Activated CD4-positive, alpha-beta T cell treated with anti-CD3 and anti-CD28 coated beads, Interleukin-2, amount 10 ng/mL, durations not matched to agents 7 days and 5 days (primary cell): ENCODE measurements at places on chromosomes 3 and 15.

- no peak for DNase-seq
Measured at GRCh38 chr3:132160198-132160597, 125.4 kb upstream of the CPNE4 start.

DNA sequence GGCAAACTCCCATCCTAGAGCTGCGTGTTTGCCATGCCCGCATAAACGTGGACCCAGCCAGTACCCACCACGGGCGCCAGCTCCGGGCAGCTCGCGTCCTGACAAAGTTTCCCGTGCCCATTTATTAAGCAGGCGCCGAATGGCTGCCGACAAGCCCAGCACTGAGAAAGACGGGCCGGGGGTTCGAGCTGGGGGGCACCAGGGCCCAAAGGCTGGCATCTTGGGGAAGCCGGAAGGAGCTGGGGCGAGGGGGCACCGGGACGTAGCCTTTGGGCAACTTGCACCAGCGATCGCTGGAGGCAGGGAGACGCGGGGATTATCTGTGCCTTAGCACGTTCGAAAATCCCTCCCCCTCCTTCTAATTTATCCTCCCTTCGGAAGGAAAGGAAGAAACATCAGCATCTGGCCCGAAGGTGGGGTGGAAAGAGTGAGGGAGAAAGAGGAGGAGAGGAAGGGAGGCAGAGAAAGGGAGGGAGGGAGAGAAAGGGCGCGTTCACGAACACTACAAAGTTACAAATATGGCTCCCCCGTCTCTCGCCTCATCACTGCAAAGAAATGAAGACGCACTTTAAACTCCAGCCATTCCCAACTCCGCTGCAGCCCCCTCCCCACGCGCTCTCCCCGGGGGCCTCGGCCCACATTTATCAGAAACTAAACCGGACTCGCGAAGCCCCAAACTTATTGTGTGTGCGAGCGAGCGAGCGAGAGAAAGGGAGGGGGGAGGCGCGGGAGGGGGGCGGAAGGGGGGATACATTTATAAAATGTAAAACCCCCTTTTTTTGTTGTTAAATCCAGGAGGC lies 1.0 kb downstream of the ANP32A start:
- DNase-seq = peak; percentile 31

DNA sequence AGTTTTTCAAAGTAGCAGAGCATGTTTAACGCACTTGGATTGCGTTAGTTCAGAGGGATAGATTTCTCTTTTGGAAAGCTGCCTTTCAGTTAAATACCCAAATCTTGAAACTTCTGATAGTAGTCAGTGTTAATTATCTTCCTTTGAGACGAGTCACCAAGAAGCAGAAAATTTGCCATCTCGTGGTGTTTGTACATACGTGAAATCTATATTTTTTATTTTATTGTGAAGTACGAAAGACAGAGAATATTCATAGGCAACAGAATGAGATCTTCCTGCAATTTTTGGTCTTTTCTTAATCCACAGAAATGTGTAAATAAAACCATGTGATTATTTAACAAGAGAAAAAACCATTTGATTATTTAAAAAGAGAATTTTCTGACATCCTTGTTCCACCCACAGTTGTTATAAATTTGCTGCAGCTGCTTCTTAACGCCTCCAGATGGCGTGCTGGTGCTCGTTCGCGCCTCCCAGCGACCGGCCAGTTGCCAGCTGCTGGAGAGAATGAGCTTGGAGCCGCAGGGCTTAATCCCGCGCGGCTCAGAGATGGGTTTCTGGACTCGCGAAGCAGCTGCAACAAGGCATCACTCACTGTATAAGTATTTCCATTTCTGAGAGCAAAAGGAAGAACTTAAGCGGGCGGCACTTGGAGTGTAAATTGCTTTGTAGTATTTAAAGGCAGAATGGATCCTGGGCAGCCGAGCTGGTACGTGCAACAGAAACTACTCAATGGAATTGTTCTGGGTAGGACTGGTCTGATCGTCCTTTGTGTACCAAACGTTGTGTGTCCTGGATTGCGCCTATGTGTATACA lies 10.5 kb upstream of the SLITRK3 start:
- DNase-seq = peak; percentile 29

GRCh38 chr3:190000861-190001196 lies 119.9 kb downstream of the P3H2 start:
- DNase-seq = no peak

- no peak for DNase-seq
Measured at GRCh38 chr3:50649451-50649931, 25.2 kb upstream of the DOCK3 start.

DNA sequence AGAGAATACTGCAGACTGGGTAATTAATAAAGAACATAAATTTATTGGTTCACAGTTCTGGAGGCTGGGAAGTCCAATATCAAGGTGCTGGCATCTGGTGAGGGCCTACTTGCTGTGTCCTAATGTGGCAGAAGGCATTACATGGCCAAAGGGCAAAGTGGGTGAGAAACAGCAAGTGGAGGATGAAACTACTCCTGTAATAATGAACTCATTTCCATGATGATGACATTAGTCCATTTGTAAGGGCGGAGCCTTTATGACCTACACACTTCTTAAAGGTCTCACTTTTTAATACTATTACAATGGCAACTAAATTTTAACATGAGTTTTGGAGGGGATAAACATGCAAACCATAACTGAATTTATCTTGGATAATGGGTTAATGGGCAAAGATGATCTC lies 139.6 kb upstream of the SGO1 start:
- no peak for DNase-seq

- DNase-seq = no peak
Measured at GRCh38 chr15:44550256-44550655, 13.3 kb downstream of the EIF3J start.

GRCh38 chr15:39846108-39846507 lies 63.5 kb upstream of the FSIP1 start:
- no peak for DNase-seq

DNA sequence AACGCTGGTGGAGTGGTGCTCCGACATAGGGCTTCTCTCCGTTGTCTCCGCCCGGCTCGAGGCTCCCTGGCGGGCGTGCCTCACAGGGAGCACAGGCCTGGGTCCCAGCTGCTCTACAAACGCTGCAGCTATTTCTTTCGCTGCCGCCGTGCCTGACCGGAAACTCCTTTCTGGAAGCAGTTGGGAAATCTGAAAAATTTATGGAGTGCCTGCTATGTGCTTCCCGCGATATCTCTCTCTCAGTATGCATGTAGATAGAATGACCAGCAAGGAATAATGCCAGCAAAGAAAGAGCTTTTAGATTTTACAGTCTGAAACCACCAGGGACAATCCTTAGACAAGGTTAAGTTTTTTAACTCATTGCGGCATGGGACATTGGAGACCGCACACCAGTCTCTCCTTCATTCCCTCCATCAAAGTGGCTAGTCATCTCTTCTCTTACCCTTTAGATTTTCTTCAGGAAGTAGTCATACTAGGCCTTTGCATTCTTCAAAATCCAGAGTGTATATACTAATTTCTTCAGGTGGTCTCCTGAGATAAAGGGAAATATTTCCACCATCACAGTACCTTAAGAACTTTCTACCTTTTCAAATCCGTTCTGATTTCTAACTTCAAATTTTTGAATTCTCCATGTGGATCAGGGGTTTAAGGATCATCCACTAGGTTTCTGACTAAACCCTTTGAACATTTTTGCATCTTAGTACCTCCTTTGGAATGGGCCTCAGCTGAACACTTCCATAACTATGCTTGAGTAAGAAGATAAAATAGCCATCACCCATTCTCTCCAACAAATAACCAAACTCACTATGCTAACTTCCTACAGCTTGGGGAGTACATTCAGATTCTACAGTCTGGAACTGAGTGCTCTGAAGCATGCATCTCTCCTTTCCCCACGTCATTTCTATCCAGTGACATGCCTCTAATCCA lies 1.1 kb upstream of the NPHP3 start:
- DNase-seq = no peak

DNA sequence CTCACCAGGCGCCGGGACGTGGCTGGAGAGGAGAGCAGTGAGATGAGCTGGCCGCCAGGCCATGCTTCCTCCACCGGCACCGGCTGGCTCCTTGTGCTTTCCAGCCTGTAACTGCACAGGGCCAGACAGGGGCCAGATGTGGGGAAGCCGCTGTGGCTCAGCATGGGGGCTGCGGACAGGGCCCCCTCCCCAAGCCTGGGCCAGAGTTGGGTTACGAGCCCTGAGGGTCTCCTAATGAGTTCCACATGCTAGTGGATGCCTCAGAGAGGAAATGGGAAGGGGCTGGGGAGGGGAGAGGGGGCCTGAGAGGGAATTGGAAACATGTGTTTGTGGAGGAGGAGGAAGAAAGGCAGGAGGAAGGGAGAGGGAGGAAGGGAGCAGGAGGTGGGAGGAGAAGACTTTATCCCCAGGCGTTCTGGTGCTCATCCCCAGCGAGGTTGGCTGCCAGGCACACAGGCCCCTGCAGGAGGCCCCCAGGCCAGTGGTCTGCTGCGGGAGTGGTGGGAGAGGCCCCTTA lies 11.7 kb upstream of the DUSP7 start:
- DNase-seq = no peak

DNA sequence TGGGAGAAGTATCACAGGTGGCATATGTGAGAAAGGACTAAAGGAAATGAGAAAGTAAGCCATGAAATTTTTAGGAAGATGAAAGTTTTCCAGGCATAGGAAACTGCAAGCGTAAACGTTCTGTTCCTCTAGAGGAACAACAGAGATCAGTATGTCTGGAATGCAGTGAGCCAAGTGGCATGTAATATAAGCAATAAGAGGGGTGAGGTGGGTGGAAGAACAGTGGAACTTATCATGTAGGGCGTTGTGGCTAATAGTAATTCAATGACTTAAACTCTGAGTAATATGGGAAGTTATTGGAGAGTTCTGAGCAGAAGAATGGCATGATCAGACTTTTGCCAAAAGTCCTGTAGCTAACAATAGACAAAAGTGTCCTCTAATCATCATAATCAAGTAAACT lies 902.9 kb downstream of the EPHA3 start:
- DNase-seq = no peak

DNA sequence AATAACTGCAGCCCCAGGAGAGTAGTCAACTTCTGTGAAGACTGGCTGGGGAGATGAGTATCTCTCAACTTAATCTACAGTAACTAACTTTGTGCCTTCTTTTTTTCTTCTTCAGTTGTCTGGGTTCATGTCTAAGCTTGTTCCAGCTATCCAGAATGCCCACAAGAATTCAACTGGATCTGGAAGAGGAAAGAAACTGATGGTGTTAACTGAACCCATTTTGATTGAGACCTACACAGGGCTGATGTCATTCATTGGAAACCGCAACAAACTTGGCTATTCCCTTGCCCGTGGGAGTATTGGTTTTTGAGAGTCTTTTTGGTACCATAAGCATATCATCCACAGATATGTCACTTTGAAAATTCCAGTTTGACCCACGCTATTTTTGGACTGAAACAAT lies 148.7 kb downstream of the TPRG1 start:
- DNase-seq = no peak

- no peak for DNase-seq
Measured at GRCh38 chr3:117632191-117632590, 922.6 kb downstream of the TUSC7 start.

DNA sequence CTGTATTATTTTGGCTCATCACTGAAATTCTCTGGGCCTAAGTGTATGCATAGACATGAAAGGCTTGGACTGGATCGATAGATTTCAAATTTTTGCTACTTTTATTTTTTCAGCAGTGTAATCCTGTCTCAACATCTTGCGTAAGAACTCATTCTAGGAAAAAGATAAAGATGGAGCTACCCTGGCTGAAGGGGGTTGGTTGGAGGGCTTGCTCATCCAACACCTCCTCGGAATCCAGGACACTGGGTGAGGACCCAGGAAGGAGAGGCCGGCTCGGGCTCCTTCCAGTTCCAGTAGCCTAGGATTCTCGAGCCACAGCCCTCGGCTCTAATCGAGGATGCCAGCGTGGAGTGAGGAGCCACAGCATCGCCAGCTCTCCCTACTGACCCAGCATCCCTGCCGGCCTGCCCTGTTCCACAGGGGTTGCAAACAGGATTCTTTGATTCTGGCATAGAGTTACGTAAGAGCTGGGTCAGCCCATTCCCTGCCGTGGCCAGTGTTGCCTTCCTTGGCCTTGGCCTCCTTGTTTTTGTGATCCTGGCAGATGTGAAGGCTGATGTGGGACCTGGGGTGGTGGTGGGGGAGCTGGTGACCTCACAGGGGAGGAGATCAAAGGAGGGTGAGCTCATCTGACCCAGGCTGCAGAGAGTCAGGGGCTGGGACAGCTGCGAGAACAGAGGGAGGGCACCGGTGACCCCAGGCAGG lies 149.5 kb downstream of the ALDH1A2 start:
- DNase-seq = no peak

DNA sequence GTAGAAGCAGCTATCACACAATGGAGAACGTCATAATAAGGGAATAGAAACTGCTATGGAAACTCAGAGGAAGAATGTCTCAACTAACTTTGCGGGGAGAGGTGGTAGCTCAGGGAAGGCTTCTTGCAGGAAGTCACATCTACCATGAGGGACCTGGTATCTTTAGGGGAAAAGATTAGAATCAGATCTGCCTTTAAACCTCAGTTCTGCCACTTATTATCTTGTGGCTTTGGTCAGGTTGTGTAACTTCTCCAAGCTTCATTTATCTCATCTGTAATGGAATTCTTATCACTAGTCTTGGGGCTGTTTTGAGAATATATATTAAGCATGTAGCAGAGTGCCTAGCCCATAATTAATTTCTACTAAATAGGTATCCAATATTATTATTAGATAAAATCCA lies 46.4 kb upstream of the PRICKLE2 start:
- DNase-seq = no peak

DNA sequence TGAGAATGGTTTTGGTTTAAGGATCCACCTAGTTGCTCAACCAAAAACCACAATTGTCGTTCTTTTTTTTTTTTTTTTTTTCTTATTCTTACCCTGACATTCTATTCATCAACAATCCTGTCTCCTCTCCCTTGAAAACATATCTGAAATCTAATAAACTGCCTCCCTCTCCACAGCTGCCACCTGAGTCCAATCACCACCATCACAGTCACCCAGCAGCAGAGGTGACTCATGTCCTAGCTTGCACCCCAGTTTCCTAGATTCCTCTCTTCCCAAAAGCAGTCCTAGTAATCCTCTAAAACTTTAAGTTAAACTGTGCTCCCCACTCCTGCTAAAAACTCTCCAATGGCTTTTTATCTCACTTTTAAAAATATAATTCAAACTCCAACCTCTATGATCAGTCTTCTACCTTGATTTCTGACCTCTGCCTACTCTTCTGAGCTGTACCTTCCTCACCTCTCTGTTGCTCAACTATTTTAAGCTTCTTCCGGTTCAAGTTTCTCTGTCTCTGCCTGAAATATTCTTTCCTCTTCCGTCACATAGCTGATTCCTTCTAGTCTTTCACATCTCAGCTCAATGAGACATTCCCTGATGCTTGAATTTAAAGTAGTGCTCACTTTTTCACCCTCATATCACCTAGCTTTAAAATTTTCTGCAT lies 33.7 kb upstream of the RBMS3 start:
- no peak for DNase-seq

DNA sequence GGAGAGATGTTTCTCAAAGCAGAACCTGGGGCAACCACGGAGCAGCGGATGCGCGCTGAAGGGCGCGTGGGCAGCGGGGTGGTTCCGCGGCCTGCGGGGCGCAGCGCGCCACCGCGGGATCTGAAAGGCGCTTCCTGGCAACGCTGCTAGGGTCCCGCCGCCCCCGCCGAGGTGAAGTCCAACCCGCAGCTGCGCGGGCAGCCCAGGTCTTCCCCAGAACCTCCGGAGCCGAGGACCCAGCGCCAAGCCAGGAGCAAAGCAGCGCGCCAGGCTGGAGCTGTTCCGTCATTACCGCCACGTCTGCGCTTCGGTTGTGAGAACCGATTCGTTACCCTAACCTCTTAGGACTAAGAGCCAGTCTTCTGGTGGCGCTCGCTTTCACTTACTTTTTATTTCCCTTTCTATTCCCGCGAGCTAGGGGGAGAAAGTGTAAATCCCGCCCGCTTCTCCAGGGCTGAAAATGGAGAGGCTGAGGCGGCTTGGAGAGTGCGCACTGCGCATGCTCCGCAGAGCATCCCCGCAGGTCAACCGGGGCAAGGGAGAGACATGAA lies 3.2 kb upstream of the GABRG3 start:
- no peak for DNase-seq
